ENCODE measurements at places on chromosomes 3 and 15.

DNA sequence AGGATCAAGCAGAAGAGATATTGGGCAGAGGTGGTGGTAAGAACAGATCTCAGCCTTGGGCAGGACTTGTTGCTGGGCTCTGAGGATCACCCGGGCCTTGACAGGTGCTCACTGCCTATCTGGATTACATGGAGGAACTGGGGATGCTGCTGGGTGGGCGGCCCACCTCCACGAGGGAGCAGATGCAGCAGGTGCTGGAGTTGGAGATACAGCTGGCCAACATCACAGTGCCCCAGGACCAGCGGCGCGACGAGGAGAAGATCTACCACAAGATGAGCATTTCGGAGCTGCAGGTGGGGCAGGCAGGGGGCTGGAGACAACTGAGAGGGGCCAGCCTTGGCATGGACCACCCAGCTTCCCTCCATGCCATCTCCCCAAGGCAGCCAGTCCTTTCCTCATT is 7.9 kb downstream of the ECE2 start:
- DNase-seq: no peak

GRCh38 chr3:38641461-38642110 is 7.9 kb downstream of the SCN5A start:
- DNase-seq: no peak

GRCh38 chr3:1072041-1072440 is 20.8 kb upstream of the CNTN6 start:
- DNase-seq: no peak

- DNase-seq: no peak
Observed at GRCh38 chr3:23253214-23253613, 50.1 kb downstream of the UBE2E2 start.

GRCh38 chr3:38582316-38582715 is 67.2 kb downstream of the SCN5A start:
- no peak for DNase-seq

DNA sequence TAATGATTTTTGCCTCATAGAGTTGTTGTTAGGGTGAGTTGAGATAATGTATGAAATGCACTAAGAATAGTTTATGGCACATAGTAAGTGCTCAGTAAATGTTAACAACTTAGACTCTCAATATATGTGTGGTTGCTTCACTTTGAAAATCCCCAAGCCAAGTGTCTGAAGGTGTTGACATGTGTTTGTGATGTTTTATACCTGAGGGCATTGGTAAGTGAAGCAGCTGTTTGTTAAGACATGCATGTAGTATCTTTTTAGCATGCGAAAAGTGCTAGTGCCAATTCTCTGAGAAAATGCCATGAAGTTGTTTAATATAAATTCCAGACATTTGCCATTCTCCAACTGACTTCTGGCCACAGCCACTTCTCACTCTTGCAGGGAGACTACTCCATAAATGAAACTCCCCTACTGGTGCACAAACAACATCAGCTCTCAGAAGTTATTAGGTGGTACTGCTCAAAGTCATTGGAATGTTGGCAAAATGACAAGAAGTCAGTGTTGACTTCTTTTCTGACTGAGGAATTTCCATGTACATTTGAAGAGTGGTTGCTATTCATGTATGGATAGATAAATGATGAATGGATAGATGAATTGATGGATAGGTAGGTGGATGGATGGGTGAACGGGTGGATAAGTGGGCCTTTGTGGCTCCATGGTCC is 103.6 kb upstream of the NUDT16 start:
- no peak for DNase-seq
